Activated T-cell treated with anti-CD3 and anti-CD28 coated beads, Interleukin-2, amount 50 U/mL, for 24 hours (primary cell): ENCODE measurements at places on chromosomes 13 and 19.

GRCh38 chr19:41409288-41409687, 11.7 kb downstream of the BCKDHA start:
- no peak for DNase-seq

DNA sequence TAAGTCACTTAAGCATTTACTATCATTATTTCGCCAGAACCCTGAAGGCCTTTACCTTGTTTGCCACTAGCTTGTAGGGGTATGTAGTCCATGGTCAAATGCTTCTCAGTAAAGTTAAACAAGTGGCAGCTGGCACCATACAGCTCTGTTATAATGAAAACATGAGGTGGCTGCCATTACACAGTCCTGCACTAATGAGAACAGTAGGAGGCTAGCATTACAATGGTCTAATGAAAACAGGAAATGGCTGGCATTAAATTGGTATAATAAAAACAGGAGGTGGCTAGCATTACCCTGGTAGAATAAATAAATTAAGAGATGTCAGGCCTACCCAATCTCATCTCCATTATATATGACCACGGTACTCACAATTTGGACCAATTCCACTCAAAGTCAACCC, 107.5 kb downstream of the PCDH17 start:
- no peak for DNase-seq

GRCh38 chr19:37014456-37014855, 63.8 kb upstream of the ZNF420 start:
- DNase-seq, result no peak

DNA sequence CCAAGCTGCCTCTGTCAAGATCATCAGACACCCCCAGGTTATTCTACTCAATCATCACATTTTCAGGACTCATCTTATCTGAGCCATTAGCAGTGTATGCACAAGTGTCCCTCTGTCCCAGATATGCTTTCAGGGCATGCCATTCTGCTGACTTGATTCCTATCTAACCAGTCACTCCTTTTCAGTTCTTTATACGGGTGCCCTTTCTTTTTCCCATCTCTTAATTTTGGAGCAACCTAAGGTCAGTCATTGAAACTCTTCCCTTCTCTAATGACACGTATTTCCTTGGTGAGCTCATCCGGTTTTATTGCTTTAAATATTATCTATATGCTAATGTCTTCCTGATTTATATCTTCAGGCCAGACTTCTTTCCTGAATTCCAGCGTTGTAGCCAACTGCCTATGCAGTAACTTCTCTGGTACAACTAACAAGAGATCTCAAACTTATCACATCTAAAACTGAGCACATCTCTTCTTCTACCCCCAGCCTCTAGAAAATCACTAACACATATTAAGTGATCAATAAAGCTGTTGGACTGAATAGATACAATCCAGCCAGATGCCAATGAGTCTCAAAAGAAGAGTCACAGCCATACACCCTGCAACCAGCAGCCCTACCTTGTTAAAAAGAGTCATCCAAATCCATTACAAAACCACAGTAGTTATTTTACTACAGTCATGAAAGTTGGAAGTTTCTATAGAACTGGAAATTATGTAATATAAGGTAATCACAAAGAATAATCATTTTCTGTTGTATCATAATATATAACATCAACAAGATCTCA, 58.8 kb downstream of the DCLK1 start:
- DNase-seq, result no peak

- no peak for DNase-seq
These were observed 28.5 kb downstream of the TRPM4 start for GRCh38 chr19:49186108-49186507.
